ENCODE measurements at places on chromosomes 7 and 10.
A peak's percentile ranks its signal among the peaks of the same experiment; 100 is the strongest.

GRCh38 chr7:26857506-26858240 lies 6.7 kb downstream of the SKAP2 start:
- DNase-seq = no peak

GRCh38 chr7:128231677-128232076 lies 9.4 kb upstream of the LEP start:
- DNase-seq = no peak

DNA sequence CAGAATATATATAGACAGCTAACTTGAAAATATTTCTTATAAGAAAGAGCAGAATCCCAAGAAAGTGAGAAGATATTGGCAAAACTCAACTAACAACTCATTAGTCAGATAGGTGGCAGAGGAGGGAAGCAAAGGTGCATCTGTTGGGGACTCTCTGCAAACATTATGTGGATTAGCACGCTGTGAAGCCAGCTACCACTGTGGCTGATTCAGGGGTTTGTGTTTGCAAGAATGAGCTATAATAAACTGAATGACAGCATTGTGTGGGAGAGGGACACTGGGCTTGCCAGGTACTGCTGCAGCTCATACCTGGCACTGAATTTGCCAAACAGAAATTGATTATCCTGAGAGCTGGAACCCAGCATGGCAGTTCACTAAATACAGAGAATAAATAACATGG lies 170.3 kb upstream of the MINDY3 start:
- no peak for DNase-seq

DNA sequence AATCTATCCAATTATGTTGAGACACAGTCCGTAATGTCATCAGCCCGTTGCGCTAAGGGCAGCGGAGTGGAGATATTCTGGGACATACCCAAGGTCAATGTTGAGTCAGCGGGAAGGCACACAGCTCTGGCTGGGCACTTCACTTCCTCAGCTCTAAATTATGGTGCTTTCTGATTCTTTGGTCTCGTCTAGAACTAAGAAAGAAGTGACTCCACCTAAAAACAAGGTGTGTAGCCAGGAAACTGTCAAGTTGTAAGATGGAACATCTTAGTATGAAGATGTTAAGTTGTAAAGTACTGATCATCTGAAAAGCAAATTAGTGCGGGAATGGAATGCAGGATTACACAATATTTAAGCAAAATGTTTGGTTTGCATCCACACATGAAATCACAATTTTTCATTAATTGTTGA lies 43.1 kb downstream of the BAIAP2L1 start:
- no peak for DNase-seq

GRCh38 chr7:37705976-37706375 lies 22.4 kb downstream of the GPR141 start:
- no peak for DNase-seq

DNA sequence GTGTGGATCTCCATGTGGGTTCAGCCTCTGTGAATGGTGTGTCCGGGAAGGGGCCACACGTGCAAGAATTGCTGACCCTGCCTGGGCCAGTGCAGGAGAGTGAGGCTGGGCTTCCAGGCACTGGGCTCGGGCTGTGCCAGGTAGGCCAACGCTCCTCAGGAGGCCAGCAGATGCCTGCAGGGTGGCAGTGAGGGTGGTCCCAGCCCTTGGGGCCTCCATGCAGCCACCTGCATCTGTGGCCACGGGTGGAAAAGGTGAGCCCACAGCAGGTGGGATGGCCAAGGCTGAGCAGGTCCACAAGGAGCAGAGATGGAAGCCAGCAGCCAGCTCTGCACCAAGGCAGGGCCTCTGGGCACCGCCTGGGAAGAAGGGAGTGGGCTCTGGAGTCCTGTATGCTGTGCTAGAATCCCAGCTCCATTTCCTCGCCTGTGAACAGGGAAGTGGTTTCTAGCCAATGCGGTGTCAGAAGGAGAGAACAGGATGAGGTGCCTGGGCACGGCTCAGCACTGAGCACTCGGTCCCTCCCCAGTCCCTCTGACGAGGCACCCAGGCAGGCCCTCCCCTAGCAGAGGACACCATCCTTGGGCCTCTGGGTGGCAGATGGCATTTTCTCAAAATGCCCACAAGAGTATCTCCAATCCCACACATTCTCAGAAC lies 31.1 kb upstream of the RET start:
- no peak for DNase-seq

- peak; percentile 20 for DNase-seq
These were observed 29.5 kb upstream of the ARHGAP22 start for GRCh38 chr10:48634198-48634983.

- no peak for DNase-seq
These were observed 99.8 kb upstream of the AGBL3 start for GRCh38 chr7:134886353-134887057.

DNA sequence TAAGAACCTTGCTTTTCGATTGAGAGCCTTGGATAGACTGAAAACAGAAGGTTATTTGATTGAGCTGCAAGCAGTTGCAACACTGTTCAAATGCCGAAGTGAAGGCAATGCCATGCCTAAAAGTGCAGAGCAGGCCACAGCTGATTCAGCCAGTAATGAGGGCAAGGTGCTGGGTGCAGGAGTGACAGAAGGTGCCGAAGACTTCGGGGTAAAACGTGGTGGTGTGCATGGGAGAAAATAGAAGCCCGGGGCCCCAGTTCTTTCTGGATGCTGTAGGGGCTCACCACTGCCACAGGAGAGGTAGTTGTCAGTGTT lies 43.6 kb upstream of the GATAD1 start:
- DNase-seq = no peak

GRCh38 chr7:121081327-121081936 lies 92.9 kb downstream of the CPED1 start:
- peak; percentile 58 for DNase-seq

GRCh38 chr10:1024103-1024502 lies 1.6 kb downstream of the IDI2 start:
- no peak for DNase-seq

DNA sequence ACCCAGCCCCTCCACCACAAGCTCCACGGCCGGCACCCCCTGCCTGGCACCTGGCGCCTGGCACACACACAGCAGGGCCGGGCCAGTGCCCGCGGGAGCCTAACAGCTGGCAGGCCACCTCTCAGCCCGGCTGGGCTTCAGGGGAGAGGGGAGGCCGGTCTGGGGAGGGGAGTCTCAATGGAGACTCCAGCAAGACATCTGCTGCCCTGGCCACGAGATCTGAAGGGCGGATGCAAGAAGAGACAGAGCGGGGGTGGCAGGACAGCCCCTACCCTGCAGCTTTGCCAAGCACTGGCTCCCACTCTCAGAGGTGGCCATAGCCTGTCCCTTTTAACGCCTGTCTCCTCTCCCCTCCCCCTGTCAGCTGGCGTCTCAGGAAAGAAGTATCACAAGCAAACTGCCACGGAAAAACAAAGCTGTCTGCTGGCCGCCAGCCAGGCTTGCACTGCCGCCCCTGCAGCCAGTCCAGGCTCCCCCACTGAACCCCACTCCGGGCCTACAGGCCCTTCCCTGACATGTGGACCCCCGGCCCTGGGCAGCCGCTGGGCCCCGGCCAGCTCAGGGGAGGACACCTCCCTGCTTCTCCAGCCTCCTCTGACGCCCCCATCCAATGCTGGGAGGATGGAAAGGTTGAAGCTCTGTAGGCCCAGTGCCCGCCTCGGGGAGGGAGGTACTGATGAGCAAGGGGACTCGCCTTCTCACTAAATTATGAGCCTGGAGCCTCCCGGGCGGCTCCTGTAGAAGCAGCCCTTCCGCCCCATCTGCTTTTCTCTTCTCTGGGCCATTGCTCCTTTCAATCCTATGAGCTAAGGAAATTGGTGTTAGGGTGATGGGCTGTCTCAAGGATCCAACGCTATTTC lies 178.4 kb downstream of the ARHGAP12 start:
- no peak for DNase-seq

All from CD4-positive, alpha-beta T cell treated with Interleukin-2 at 100 ng/mL for 4 hours (primary cell).